Suprapubic skin (tissue), 4 donors: ENCODE measurements at places on chromosomes 3 and 15.

DNA sequence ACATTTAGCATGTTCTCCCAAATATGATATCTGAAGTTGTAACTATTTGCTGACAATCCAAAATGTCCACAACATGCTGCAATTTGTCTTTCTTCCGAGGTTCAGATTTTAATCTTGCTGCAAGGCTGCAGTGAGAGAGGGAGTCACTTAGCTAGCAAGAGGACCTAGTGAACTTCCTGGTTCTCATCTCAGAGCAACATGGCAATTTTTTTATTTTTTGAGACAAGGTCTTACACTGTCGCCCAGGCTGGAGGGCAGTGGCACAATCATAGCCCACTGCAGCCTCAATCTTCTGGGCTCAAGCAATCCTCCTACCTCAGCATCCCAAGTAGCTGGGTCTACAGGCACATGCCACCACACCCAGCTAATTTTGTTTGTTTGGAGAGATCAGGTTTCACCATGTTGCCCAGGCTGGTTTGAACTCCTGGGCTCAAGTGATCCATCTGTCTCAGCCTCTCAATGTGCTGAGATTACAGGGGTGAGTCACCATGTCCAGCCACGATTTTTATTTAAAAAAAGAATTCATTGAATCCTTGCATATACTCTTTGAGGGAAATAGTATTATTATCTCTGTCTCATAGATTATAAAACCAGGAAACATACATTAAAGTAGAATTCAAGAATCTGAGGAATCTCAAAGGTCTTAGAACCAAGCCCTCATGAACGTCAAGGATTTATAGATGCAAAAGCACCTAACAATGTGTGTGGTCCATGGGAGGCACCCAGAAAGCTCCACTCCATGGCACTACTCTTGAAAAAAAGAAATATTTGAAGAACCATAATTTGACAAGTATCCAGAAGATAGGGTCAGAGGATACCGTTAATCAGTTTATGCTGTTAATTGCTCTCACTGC lies 9.1 kb downstream of the HDC start:
- no peak for DNase-seq

DNA sequence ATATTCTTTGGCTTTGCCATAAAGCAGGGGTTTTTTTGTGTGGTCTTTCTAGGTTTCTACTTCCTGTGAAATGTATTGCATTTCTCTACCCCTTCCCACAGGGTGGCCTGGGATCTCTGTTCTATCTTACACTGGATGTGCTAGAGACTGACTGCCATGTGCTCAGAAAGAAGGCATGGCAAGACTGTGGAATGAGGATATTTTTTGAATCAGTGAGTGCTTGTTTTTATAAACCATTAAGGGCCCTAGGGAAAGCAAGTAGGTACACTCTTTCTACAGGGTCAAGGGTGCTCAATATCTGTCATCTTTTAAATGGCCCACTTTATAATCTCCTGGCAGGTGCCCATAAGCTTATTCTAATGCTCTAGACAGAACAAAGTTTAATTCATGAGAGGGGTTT lies 730 bp downstream of the FETUB start:
- DNase-seq: no peak

DNA sequence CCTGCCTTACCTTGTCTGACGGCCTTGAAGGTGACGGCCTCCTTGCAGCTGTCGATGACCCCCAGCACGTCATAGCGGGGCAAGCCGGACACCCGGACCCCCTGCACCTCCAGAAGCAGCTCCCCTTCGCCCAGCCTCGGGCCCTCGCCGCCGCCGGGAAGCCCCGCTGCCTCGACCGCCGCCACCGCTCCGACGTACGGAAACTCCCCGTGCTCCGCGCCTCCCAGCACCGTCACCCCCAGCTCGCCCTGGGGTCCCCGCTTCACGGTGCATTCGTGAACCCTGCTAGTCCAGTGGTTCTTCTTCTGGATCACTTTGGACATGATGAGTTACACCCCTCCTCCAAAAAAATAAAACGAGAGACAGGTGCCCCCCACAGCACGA lies 740 bp downstream of the MAGI1 start:
- DNase-seq: no peak

DNA sequence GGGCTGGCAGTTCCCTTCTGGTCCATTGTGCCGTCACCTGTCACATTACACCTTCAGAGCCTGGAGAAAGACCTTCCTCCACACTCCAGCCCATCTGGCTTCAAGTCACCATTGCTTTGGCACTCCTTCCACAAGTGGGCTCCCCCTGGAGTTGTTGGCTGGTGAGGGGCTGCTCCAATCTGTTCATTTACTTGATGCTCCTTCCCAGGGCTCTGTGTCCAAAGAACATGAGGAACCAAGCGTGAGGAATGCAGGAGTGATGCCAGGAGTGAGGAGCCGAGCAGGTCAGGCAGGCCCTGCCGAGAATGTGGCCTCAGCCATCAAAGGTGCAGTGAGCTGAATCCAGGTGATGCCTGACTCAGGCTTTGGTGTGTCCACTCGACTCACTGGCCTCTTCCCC lies 57.2 kb downstream of the OXNAD1 start:
- DNase-seq: no peak

- DNase-seq: no peak
Measured at GRCh38 chr15:62929000-62929357, 113.6 kb upstream of the TPM1 start.

GRCh38 chr3:68787106-68787626 lies 145.2 kb downstream of the TAFA4 start:
- DNase-seq: no peak

GRCh38 chr15:62748196-62748595 lies 294.4 kb upstream of the TPM1 start:
- DNase-seq: no peak

DNA sequence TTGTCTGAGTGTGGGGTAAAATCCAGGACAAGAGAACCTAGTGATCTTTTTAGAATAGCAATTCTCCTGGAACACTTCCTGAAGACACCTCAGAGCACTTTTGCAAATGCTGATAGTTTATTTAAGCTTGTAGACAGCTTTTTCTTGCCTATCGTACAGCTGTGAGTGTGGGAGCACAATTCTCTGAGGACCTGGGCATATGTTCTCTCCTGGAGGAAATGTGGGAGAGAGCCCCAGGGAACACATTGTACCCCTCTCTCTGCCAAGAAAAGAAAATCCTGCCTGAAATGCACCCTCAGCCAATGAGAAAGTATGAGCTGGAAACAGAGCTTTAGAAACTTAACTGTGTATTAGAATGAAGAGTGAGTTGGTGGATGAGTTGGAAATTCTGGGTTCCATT lies 308.3 kb upstream of the SEMA6D start:
- DNase-seq: no peak

DNA sequence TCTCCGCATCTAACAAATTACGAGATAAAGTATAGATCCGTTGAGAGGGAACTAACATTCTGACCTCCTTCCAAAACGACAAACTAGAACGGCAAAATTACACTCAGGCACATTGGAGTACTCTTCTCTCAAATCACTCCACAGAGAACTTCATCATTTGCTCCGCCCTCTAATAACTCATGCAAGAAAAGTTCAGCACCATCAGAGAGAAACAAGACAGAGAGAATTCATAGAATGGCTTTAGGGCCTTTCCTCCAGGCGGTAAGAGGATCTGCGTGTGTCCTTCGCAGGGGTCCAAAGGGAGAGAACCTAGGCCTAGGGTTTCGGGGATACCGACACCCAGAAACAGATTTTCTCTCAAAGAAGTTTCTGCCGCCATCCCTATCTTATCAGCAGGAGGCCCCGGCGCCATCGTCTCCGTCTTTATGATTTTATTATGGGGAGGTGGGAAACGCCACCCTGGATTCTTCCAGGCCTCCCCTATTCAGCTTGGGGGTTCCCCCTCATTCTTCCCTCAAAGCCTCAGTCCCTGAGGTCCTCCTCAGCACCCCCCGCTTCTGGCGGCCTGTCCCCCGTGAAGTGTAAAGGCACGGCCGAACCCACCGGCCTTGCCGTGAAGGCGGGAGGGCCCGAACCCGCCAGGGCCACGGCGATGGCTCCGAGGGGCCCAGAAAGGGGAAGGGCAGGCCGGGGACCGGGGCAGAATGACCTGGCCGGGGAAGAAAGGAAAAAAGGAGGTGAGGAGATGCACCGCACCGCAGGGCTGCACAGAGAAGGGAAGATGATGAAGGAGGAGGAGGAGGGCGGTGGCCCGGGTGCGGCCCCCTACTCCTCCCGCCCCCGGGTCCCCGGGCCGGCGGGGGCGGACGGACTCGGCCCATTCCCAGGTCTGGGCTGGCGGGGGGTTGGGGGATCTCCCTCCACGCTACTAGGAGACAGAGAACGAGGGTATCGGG lies 768 bp downstream of the UBXN7 start:
- DNase-seq: no peak

DNA sequence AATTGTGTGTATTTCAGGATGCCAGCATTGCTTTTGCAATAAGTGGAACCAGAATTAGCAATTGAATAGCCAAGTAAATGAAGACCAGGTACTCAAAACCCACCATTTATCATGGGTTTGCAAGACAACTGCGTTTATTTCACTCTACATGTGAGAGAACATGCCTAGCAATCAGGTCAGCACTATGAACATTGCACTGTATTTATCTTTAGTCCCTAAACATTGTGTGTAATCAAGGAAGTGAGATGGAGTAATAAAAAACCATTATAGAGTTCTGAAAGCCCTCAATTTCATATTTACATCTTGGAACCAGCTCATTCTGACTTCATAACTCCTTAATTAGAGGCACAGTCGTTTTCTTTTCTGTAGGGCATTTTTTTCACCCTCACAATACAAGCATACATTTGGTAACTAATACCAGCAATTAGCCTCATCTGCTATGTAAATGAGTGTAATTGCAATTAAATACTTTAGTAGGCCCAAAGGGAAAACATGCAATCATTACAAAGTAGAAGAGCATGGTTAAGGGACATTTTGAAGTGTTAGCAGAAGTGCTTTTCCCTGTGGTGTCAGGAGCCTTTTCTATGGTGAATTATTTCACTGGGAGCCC lies 153.1 kb upstream of the DPH6 start:
- no peak for DNase-seq

DNA sequence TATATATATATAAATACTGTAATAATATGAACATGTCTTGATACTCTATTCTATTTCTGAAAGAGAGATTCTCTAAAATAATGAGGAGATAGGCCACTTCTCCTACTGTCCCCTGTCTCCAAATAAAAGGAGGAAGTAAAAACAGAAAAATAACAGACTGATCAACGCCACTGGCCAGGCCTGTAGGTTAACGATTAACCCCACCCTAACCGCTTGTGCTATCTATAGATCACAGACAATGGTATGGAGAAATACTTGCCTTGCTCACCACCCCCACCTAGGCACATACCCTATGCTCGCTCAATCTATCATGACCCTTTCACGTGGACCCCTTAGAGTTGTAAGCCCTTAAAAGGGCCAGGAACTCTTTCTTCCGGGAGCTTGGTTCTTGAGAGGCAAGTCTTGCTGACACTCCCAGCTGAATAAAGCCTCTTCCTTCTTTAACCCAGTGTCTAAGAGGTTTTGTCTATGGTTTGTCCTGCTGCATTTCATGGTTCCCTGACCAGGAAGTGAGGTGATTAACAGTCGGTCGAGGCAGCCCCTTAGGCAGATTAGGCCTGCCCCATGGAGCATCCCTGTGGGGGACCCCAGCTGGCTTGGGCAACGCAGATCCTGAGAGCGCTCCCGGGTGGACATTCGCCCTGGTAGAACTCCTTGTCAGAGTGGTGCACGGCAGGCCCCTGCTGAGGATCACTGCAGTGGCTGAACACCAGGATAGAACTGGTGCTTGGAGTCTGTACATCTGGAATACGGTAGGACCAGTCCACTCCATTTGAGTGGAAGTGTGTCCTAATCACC lies 521.8 kb upstream of the CNTN3 start:
- DNase-seq: no peak

GRCh38 chr3:66822186-66823008 lies 175.7 kb upstream of the KBTBD8 start:
- DNase-seq: peak; percentile 65

DNA sequence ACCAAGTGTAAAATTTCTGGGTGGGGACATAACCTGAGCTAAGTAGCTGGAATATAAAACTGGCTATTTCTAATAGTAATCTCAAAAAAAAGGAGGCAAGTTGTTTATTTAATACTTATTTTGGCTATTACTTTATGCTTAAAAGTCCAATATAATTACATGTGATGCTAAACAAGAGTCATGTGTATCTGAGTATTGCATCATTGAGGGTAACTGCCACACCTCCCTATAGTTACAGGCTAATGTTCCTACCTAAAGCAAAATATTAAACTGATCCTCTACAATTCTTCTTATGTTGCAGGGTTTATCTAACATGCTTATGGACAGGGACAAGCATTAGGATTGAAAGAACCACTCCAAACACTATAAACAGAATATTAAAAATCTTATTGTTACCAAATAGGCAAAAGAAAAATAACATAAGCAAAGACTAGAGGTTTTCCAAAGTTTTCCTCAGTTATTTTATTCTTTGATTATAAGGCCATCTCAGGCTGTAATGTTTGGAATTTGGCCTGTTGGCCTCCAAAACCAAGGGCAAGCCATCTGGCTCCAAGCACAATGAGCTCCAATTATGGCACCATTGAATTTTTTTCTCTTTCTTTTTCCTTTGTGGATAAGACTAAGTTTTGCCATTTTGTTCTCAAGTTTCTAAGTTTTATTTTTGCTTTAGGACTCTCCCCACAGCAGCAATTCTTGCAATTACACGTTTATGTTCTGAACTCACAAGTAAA lies 75.8 kb upstream of the ABI3BP start:
- DNase-seq: no peak

DNA sequence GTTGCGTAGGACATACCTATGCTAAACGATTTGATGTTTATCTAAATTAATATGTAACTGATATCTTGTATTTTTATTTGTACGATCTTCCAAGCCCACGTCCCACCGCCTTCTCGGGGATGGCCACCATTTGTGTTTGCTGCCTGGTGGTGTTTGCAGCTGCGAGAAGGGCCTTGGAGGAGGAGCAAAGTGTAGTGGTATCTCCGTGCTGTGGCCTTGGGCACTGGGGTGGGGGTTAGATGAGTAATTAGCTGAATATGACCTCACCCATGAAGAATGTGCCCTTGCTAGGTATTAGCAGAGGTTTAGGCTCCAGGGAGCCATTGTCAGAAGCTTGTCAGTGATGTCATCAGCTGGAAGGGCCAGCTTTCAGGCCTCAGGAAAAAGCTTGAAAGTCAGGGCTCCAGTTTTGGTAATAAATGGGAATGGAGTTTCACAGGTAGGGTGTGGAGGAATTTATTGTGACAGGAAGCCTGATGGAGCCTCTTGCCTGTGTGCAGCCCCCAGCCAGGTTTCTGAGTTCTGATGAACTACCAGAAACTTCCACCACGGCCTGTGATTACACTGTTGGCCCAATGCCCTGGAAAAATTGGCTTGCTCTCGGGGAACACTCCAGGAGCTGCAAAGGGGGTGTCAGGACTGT lies 41.0 kb downstream of the FLNB start:
- peak; percentile 78 for DNase-seq

GRCh38 chr15:88878720-88879184 lies 16.6 kb downstream of the HAPLN3 start:
- no peak for DNase-seq
